Thoracic aorta (tissue), 2 donors: ENCODE measurements at places on chromosomes 1 and 21.

DNA sequence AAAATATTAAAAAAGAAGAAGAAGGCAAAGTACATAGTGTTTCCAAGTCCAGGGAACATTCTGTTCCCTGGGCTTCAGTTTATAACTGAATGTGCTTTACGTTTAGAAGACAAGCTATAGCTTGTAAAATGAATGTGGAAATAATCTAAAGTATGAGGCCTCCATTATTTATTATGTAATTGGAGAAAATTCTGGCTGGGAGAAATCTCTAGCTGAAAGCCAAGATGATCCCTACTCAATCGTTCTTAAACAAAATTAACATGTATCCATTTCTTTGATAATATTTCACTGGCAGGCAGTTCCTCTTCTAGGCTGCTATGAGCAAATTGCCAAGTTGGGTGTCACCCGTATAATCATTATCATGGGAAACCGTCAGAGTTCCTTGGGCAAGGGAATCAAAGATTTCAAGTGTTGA, 52.2 kb upstream of the ETS2 start:
- DNase-seq, result no peak

- DNase-seq, result no peak
These were observed 290.5 kb downstream of the AJAP1 start for GRCh38 chr1:4944911-4945310.

DNA sequence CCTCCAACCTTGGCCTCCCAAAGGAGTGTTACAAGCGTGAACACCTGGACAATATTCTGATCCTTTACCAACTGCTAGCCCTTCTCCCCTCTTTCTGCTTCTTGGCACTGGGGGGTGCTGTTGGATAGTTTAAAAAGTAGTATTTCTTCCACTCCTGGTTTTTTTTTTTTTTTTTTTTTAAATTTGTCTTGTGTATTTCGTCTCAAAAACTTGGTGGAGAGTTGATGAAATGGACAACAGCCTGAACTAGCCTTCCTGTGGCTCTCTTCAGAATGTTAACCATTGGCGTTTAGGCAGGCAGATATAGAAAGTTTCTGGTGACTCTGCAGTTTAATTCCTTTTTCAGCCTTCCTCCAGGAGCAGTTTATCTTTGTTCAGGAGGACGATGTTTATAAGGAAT, 69.7 kb upstream of the USP24 start:
- DNase-seq, result no peak

DNA sequence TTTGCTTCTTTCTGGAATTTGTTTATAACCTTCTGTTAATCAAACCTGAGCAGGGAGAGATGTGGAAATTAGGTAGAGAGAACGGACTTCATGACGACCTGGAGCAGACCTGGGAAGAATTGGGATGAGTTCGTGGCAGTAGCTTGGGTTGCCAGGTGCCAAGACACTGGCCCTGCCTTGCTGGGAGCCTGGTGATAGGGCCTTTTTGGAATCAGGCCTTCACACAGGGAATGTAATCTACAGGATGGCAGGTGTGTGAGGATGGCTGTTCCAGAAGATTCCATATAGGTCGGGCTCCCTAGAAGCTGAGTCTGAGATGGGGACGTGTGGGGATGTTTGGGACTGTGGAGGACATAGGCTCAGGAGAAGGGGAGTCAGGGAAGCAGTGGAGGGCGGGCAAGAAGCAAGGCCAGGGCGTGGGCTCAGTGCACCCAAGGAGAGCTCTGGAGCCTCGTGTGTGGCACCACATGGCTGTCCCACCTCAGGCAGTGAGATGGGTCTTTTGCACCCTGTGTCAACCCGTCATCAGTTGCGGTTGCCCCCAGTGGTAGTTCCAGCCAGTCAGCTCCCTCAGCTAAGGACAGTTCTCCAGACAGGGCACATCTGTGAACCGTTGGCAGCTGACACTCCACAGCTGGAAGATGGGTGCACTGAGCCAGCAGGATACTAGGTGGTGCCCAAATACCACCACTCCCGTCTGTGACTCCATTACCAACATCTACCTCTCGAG, 395.9 kb downstream of the MATN1 start:
- DNase-seq, result no peak

DNA sequence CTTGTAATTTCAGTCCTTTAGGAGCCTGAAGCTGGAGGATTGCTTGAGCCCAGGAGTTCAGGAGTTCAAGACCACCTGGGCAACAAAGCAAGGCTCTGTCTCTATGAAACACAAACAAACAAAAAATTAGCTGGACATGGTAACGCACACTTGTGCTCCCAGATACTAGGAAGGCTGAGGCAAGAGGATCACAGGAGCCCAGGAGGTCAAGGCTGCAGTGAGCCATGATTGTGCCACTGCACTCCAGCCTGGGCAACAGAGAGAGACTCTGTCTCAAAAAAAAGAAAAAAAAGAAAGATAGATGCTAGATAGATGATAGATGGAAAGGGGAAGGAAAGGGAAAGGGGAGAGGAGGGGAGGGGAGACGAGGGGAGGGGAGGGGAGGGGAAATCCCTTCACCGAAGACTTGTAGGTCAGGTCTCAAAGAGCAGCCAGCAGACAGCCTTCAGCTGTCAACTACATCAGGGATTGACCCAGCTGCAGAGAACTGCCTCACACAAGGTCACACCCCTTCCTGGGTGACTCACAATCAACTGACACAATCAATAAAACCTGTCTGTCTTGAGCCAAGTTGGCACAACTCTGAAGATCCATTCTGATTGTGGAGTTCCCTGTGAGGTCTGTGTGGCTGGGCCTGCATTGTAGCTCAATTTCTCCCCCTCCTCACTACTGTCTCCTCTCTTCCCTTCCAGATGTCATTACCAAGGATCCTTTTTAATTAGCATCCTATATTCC, 200.6 kb downstream of the RGS7 start:
- DNase-seq, result no peak

DNA sequence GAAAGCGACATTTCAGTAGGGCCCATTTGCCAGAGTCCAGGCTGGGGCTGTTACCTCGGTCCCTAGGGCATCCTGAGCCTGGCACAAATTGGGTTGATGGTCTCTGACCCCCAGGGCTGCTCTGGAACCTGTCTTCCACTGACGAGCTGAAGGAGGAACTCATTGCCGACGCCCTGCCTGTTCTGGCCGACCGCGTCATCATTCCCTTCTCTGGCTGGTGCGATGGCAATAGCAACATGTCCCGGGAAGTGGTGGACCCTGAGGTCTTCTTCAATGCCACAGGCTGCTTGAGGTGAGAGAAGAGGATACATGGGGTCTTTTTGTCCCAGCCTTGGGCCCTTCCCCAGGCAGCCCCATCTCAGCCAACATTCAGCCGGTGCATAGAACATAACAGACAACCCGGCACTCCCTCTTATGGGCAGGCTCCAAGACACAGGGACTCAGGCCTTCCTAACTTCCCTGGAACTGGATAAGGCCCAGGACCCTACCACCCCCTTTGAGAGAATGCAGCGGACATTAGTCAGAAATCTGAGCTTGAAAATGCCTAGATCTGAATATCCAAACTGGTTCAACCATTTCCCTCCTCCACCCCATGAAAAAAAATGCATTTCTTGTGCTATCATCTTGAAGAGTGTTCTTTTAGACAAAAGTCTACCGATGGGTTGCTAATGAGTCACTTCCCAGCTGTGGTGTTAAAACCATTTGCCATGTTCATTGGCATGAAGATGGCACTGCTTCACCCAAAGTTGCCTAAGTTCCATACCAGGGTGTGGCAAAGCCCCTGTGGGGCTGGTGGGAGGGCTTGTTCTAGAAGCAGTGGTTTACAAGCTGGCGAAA, 35.4 kb downstream of the PKP1 start:
- no peak for DNase-seq

GRCh38 chr1:96587222-96587621, 134.4 kb upstream of the PTBP2 start:
- DNase-seq, result no peak

GRCh38 chr1:65691152-65691900, 101.4 kb upstream of the PDE4B start:
- DNase-seq, result no peak

- DNase-seq, result no peak
These were observed 50.1 kb downstream of the COQ8A start for GRCh38 chr1:226990133-226990716.

GRCh38 chr1:228087771-228088251, 5.3 kb downstream of the ARF1 start:
- DNase-seq, result no peak

DNA sequence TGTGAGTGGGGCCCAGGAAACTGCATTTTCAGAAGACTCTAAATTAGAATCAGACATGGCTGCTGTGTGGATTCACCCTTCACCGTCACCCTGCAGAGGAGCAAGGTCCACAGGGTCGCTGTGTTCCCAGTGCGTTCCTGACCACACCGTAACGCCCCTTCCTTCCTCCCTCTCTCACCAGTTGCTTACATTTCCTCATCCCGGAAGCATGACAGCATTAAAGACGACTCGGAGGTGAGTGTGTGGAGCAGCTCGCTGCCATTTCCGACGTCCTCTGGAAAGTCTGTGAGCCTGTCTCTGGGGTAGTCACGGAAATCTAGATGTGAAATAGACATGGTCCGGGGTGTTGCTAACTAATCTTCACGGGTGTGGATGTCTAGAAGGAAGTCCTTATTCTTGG, 45.9 kb downstream of the FAAP20 start:
- no peak for DNase-seq

GRCh38 chr1:43177691-43178090, 5.6 kb downstream of the CFAP57 start:
- DNase-seq, result no peak

DNA sequence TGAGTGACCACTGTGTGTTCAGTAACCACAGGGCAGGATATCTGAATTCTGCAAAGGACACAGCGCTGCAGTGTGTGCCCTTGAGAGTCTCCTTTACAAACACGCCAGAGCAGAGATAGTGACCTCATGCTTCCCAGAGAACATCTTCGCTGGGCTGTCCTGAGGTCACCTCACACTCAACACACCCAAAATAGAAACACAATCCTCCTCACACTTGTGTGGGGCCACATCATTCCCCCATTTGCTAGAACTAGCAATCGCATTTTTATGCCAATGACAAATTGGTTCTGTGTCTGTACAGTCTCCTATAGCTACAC, 140.1 kb upstream of the NRIP1 start:
- no peak for DNase-seq
